ENCODE measurements at places on chromosomes 5 and 9.
A peak's percentile ranks its signal among the peaks of the same experiment; 100 is the strongest.

DNA sequence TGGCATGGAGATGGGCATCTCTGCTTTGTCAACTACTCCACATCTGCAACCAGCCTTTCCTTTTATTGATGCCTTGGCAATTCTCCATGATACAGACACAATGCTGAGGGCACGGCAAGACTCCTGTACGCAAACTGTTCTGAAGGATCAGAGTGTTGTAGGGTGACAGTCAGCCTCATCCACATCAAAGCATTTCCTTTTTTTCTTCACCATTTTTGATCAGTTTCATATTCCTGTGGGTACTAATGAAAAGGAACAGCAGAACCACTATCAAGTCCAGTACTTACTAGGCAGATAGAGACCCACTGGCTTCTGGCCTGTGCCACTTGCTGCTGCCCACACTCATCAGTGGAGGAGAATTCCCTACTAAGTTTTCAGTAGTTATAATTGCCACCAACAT, 181.6 kb downstream of the PALM2AKAP2 start:
- DNase-seq = no peak

GRCh38 chr5:32312197-32312594, 543 bp downstream of the MTMR12 start:
- DNase-seq = peak; percentile 50

DNA sequence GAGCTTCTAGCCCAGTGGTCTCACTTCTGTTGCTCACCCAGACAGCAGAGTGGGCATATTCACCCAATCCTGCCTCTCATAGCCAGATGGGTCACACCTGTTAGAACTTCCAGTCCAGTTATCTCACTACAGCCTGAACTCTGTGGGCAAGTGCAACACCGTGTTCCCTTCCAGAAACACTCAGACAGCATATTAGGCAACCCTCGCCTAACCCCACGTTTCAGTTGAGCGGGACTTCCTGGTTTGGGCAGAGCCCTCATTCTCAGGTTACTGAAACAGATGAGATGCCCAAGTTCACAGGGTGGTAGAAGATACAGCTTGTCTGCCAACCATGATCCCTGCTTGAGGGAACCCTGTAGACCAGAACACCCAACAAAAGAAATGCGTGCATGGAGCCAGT, 538.2 kb downstream of the CYLC2 start:
- DNase-seq = no peak

- no peak for DNase-seq
These were observed 65.4 kb upstream of the SPOCK1 start for GRCh38 chr5:137564398-137564961.

DNA sequence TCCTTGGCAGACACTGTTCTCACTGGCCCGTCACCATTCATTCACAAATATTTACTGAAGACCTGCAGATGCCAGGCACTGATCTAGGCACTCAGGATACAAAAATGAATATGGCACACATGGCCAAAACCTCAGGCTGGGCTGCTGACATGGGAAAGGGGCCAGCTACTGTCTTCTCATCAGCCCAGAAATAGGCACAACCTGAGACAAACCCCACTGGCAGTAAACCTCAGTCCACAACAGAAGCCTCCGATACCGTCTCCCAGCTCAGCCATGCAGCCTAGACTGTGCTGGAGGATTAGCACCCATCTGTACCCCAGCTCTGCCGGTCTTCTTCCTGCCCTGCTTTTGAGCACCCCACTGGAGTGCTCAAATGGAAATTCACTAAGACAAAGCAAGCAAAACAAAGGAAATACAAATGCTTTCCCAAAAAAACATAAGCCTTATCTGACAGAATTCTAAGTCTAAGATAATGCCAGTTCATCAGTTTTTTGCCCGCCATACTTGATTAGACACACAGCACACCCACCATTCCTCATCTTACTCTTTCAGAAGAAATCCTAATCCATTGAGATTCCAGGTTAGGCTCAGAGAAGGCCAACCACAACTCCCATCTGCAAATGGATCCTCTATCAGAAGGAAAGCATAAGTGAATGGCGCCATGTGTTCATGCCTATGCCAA, 8.2 kb downstream of the P4HA2 start:
- DNase-seq = no peak

- DNase-seq = peak; percentile 97
These were observed 51.1 kb upstream of the LHFPL2 start for GRCh38 chr5:78699552-78700153.

DNA sequence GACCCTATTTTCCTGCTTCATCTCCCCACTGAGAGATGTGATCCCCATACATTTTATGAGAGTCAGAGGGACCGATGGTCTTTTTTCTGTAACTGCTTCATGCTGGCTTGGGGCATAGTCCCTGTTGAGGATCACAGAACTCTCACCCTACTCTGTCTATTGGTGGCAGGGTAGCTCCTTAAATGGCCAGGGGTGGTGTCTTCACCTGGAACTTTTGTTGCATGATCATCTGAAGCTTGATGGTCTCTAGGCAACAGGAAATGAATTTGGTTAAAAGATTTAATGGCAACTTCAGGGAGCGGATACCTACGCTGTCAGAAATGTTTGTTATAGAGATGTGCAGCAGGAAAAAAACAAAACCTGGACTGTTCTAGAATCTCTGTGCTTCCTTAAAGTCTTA, 87.0 kb upstream of the GLIS3 start:
- DNase-seq = no peak

DNA sequence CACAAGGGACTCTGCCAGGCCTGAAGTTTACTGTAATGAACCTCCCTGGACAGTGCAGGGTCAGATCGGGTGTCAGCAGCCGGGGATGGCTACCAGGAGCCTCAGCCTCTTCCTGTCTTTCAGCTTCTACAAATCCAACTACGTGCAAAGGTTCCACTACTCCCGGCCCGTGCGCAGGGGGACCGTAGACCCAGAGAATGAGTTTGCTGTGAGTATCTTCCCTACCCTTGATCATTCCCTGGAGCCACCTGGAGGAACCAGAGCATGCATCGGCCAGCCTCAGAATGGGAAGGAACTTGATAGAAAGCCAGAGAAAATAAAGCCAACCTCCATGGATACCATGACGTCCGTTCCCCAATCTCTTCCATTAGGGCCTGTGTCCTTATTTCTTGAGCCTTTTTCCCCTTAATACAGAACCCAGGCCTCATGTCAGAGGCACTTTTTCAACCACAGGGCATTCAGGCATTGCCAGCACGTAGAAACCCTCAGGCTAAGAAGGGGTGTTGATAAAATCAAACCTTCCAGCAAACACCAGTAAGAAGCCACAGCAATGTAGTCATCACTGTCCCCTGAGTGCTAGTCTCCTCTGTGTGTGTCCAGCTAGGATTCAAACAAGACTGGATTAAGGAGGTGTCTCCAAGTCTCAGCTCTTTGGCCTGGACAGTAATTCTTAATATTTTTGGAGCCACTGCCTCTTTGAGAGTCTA, 49.0 kb upstream of the FOXI1 start:
- no peak for DNase-seq

DNA sequence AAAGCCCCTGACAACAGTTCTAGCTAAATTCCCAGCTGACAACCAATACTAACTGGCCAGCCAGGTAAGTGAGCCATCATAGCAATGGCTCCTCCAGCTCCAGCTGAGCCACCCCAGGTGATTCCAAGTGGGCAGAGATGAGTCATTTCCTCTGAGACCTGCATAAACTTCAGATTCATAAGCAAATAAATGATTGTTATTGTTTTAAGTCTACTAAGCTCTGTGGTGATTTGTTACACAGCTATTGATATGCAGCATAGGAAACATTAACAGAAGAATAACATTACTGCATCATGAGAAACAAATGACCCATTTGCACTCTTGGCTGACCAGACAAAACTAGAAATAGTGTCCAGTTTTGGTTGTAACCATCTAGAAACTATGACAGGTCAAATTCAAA, 60.3 kb downstream of the TTC39B start:
- DNase-seq = no peak

Measured in amniotic epithelial cell (primary cell).